ENCODE measurements at places on chromosomes 11 and 22. TPM values are rescaled to one million over a fixed set of nuclear protein-coding genes. Genes with fewer than 3 reads are reported as not detected.

BUD13 gene
- polyA plus RNA-seq: 12.6 TPM

CNTF gene
- polyA plus RNA-seq: 0.96 TPM

DNA sequence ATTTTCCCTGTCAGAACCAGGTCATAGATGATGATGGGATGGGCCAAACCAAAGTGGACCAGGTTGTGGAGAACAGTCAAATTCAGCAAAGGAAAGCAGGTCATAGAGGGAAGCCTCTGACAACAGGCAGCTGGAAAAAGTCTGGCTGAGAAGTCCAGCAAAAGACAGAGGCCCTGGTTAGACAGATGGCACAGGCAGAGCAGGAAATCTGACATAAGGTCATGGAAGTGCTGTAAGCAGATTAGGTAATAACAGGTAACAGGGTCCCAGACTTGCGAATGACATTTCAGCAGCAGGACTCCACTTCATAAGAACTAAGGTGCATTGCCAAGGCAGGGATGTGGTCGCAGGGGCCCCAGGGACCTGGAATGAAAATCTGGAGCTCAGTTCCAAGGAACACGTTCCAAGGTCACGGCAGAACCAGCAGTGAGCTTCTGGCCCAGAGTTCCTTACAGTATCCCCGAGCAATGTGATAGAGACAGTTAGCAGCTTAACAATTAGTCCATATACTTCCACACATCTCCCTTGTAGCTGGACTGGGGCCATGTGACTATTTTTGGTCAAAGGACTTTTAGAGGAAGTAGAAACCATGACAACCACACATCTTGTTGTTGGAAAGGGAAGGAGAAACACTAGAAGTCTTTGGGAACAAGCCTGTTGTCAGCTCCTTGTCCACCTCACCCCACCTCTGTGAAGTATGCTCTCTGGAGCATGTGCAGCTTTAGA, 75.4 kb downstream of the ME3 start:
- no peaks in the 10 kb centered on the region for H3K27me3 ChIP-seq
- H3K27ac ChIP-seq: no peak overlapping the region
- no peak for DNase-seq

DNA sequence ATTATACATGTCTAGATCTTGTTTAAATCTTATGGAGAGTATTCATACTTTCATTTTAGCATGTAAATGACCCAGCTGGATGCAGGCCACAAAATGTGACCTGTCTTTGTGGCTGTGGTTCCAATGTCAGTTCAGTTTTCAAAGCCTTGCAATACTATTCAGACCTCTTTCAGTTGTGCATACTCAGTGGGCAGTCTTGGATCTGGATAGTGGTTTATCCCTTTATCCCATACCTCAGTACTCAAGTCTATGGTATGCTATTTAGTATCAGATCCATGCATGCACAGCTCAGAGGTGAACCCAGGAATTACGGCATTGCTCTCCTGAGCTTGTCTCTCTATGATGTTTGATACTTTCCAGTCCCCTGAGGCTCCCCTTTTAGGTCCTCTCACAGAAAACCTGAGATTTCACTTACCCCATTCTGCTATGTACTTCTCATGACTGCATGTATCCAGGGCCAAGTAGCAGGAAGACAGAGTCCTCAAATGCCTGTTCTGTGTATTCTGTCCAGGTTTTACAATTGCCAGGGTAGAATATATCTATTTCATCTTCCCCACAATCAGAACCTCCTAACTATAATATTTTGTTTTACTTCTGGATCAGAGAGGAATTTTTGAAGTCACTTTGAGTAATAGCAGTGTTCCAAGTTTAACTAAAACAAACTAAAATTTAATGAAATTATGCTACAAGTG, 6.9 kb upstream of the P4HA3 start:
- no peak for DNase-seq
- H3K4me1 ChIP-seq: peaks cover 19% of the 10 kb centered on the region
- H3K4me3 ChIP-seq: no peak overlapping the region
- no peaks in the 10 kb centered on the region for H3K36me3 ChIP-seq
- H3K27ac ChIP-seq: no peak overlapping the region
- H3K27me3 ChIP-seq: no peaks in the 10 kb centered on the region

All from keratinocyte (primary cell).